ENCODE measurements at places on chromosomes 11 and 22. TPM values are rescaled to one million over a fixed set of nuclear protein-coding genes. Genes with fewer than 3 reads are reported as not detected.

DNA sequence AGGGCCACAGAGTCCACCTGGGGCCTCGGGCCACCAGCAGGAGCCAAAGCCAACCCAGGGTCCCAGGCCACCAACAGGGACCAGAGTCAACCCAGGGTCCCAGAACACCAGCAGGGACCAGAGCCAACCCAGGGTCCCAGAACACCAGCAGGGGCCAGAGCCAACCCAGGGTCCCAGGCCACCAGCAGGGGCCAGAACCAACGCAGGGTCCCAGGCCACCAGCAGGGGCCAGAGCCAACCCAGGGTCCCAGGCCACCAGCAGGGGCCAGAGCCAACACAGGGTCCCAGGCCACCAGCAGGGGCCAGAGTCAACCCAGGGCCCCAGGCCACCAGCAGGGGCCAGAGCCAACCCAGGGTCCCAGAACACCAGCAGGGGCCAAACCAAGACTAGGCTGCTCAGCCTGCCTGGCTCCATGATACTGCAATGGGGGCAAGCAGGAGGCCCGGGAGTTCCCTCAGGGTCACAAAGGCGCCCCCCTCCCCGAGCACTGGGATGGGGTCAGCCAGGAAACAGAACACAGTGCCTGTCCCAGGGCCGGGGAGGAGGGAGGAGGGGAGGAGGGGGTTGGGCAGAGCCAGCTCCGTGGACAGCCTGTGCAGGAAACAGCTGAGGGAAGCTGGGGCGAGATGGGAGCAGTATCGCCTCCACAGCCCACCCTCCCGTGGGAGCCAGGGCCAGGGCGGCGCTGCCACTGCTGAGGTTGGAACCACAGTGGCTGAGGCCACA lies 62.0 kb upstream of the PRR5 start:
- no peaks in the 10 kb centered on the region for H3K27me3 ChIP-seq
- no peak overlapping the region for H3K4me3 ChIP-seq
- no peak overlapping the region for H3K27ac ChIP-seq
- H3K36me3 ChIP-seq: no peaks in the 10 kb centered on the region
- no peaks in the 10 kb centered on the region for H3K4me1 ChIP-seq
- peak; percentile 77 for DNase-seq

GRCh38 chr11:35009944-35010342 lies 93.5 kb downstream of the PDHX start:
- DNase-seq: no peak
- no peaks in the 10 kb centered on the region for H3K27me3 ChIP-seq
- H3K4me3 ChIP-seq: no peak overlapping the region
- no peaks in the 10 kb centered on the region for H3K4me1 ChIP-seq
- no peak overlapping the region for H3K27ac ChIP-seq

DNA sequence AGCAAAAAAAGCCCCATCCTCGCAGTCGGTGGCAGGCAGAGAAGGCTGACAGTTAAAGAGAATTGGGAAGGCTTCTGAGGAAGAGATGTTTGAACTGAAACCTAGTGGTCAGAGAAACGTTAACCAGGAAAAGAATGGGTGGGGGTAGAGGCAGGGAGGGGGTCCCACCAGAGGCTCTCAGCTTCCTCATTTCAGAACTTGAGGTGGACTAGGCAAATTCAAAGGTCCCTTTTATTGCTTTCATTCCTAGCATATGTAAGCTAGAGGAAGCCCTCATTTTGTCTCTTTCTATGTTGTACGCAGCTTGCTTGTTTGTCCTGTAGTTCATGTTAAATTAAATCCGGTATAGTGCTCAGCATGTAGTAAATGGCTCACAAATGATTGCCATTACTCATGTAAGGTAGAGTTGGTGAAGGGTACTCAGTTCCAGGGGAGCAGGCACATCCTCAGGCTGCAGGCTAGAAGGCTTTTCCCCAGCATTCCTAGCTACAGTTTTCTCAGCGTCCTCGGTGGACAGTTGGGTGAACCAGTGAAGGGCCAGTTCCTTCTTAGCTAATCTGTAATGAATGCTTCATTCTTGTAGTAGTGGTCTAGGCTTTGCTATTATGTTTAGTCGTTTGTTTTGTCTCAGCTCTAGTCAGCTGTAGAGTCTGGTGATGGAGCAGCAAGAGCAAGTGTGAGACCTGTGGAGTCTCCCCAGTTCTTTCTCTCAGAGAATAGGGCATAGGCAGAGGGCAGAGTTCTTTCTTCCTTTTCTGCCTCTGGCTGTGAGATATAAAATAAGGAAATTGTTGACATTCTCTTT lies 58.6 kb downstream of the UVRAG start:
- no peaks in the 10 kb centered on the region for H3K4me1 ChIP-seq
- DNase-seq: no peak
- H3K27ac ChIP-seq: no peak overlapping the region
- no peaks in the 10 kb centered on the region for H3K36me3 ChIP-seq

- H3K27me3 ChIP-seq: no peaks in the 10 kb centered on the region
- no peaks in the 10 kb centered on the region for H3K36me3 ChIP-seq
- no peaks in the 10 kb centered on the region for H3K4me1 ChIP-seq
- no peak overlapping the region for H3K27ac ChIP-seq
- H3K4me3 ChIP-seq: no peak overlapping the region
- DNase-seq: peak; percentile 76
Observed at GRCh38 chr11:74453373-74453975, 13.9 kb downstream of the KCNE3 start.

Gene OTOG
- not detected for total RNA-seq

Gene OR5B21
- not detected for total RNA-seq
